ENCODE measurements at places on chromosomes 12 and 14. TPM values are rescaled to one million over a fixed set of nuclear protein-coding genes. Genes with fewer than 3 reads are reported as not detected.

- DNase-seq = no peak
Observed at GRCh38 chr14:68442828-68443629, 349.8 kb downstream of the ZFP36L1 start.

GRCh38 chr14:78902010-78902623, 731.9 kb downstream of the NRXN3 start:
- no peak for DNase-seq

DNA sequence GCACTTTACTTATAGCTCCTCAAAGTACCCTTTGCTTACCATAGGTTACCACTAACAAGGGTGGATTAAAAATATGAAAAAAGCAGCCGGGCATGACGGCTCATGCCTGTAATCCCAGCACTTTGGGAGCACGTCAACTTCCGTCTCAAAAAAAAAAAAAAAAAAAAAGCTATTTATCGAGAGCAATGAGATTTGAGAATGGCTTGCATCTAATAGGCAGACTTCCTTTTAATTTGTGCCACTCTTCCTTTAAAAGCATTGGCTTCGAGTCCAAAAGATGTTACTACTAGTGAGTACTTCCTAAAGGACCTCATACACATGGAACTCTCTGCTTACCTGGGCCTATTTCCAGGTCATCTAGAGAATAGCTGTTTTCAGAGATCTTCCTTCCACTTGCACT, 38.5 kb upstream of the CERS5 start:
- no peak for DNase-seq

DNA sequence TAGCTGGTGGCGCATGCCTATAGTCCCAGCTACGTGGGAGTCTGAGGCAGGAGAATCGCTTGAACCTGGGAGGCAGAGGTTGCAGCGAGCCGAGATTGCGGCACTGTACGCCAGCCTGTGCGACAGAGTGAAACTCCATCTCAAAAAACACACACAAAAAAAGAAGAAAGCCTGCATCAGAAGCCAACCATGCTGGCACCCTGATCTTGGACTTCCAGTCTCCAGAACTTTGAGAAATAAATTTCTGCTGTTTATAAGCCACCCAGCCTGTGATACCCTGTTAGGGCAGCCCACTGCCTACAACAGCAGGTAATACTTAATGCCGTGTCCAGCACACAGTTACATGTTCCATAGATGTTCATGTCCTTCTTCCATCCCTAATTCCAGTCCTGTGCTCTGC, 62.7 kb downstream of the NDUFA12 start:
- no peak for DNase-seq

DNA sequence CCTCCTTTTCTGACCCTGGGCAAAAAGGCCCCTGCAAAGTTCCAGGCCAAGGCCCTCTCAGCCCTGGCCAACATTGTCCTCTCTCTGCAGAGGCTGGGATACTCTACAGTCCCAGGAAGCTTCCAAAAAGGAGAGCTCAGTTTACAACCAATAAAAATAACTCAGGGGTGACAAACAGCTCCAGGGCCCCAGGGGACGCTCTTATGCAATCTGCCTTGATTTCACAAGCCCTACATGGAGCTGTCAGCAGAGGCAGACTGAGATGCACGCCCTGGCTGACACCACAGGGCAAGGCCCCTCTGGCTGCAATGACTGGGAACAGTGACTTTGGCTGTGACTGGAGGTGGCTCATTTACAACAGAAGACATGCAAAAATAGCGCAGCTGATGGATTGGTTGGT, 129.0 kb upstream of the MED13L start:
- DNase-seq = no peak

DNA sequence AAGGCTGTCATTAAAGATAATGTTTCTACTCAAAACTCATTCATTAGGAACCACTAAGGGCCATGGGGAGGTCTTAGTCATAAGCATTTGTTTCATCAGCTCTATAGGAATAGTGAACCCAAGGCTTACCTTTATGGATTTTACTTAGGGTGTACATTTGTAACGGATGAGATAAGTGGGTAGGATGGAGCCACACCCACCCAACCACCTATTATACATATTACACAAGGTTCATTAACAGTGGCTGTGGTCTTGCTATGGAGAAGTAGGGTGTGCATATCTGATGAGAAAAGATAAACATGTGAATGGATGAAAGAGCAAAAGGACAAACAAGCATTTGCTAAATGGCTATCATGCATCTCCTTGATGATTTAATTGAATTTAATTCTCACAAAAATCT, 39.6 kb upstream of the ITPR2 start:
- DNase-seq = no peak

Gene TUBA1B
- total RNA-seq = 1,215 TPM

Data from glomerular endothelial cell (primary cell).